ENCODE measurements at places on chromosomes 7 and 10.
A peak's percentile ranks its signal among the peaks of the same experiment; 100 is the strongest.

- no peak for DNase-seq
Observed at GRCh38 chr10:3145366-3145765, 27.2 kb downstream of the PITRM1 start.

- peak; percentile 69 for DNase-seq
Observed at GRCh38 chr10:30687698-30688213, 58.2 kb upstream of the LYZL2 start.

GRCh38 chr7:17298840-17299482 lies 509 bp downstream of the AHR start:
- peak; percentile 53 for DNase-seq

DNA sequence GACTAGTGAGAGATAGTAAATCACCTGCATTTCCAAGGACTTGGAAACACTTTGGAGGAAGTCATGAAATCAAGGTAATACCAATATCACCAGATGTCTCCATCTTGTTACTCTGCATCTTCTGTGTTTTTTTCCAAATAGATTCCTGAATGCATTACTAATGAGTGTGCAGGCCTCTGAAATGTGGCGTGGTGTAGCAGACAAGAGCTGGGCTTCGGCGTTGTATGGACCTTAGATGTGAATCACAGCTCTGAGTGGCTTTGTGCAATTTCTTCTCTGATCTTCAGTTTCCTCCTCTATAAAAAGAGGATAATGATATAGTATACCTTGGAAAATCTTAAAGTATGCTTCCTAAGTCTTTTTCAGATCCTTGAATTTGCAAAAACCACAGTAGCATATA lies 9.6 kb upstream of the MYPN start:
- no peak for DNase-seq

DNA sequence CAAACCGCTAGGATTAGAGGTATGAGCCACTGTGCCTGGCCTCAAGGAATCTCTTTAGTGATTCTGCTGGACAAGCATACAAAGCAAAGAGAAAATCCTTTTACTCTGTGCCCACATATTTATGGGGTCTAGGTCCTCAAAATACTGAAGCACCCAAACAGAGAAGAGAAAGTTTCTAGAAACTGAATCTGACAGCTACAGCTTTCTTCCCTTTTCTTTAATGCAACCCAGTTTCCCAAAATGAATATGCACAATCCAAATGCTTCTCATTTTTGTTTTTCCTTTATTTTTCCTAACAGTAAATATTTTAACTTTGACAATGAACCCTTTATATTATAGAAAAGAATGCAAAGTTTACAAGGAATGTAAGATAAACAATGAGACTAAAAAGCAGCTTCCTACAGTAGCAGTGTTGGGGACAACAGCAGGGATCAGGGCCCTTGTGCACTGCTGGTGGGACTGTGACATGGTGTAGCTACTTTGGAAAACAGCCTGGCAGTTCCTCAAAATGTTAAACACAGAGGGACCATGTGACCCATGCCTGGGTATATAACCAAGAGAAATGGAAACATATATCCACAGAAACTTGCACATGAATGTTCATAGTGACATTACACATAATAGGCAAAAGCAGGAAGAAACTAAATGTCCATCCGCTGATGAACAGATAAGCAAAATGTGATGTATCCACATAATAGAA lies 325.2 kb downstream of the PRPF18 start:
- DNase-seq: no peak

GRCh38 chr10:117075064-117075463 lies 63.0 kb downstream of the VAX1 start:
- no peak for DNase-seq

DNA sequence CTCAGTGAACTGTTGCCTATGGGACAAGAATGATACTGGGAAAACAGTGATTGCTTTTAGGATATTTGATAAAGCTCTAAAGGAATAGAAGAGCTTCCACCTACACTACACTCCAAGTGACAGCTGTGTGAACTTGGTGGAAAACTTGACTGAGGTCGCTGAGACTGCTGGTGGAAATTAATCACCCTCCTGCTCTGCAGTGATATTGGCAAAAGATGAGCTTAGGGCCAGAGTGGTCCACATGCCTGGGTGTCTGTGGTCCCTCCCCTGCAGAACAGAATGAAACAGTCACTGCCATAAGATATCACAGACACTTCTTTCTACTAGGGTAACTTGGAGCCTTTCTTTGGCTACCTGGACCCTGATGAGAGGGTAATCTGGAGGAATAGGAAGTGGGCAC lies 382.1 kb upstream of the GALNT17 start:
- no peak for DNase-seq

DNA sequence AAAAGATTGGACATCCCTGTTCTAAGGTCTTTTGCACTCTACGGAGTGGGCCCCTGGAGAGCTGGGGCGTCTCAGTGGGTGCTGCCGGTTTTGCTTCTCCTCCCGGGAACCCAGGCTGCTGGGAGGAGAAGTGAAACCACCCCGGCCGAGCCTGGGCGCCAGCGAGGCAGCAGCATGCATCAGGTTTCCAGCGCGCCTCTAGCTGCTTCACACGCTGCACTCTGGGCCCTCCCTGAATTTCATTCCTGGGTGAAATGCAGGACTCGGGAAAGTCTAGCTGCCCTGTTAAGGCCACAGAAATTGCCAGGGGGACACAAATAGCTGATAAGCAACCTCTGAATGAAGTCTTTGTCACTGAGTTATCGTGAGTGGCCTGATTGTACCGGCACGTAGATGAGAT lies 127.4 kb downstream of the TRRAP start:
- DNase-seq: no peak

GRCh38 chr10:75426880-75427279 lies 4.5 kb upstream of the LRMDA start:
- no peak for DNase-seq

Data from T-cell (primary cell).